ENCODE measurements at places on chromosomes 16 and 17.

DNA sequence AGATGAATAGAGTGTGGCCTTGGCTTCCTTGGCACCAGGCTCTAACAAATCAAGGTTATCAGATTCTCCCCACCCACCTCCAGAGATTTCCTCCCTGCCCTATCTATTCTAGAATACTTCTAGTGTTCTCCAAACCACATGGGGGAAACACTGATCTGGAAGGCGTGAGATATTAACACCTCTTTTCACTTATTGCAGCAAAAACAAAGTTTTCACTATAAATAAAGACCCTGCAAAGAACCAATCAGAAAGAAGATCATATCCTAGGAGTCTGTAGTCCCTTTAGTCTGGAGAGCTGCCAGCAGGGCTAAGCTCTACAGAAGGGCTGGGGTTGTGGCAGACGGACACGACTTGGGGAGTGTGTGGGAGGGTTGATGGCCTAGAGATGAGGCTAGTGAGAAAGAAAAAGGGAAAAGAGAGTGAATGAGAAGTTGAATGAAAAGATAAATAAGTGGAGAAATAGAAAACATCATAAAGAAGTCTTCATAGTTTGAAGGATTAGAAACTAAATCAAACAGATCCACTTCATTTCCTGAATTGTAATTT, 8.6 kb upstream of the SKAP1 start:
- no peak for DNase-seq

DNA sequence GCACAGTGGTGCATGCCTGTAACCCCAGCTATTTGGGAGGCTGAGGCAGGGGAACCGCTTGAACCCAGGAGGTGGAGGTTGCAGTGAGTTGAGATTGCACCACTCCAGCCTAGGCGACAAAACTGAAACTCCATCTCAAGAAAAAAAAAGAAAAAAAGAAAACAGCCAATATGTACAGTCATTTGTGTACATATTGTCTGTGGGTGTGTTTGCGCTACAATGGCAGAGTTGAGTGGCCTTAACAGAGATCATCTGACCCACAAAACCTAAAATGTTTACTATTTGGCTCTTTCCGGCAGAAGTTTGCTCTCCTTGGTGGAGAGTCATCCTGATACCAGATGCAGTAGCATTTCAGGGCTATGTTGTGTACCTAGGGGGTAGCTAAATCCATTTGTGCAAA, 57.9 kb downstream of the ARSG start:
- no peak for DNase-seq

GRCh38 chr17:37047631-37048104, 98.9 kb downstream of the AATF start:
- peak; percentile 68 for DNase-seq

- no peak for DNase-seq
These were observed 839 bp downstream of the NKD1 start for GRCh38 chr16:50548909-50549560.

- no peak for DNase-seq
These were observed 170.3 kb downstream of the COPRS start for GRCh38 chr17:31688701-31689100.

All from DMS153 (cell line).